ENCODE measurements at places on chromosomes 1 and 21.

- DNase-seq = no peak
Measured at GRCh38 chr21:24514081-24514733, 1093.1 kb downstream of the MRPL39 start.

- DNase-seq = no peak
Measured at GRCh38 chr1:97608272-97608671, 312.6 kb downstream of the DPYD start.

DNA sequence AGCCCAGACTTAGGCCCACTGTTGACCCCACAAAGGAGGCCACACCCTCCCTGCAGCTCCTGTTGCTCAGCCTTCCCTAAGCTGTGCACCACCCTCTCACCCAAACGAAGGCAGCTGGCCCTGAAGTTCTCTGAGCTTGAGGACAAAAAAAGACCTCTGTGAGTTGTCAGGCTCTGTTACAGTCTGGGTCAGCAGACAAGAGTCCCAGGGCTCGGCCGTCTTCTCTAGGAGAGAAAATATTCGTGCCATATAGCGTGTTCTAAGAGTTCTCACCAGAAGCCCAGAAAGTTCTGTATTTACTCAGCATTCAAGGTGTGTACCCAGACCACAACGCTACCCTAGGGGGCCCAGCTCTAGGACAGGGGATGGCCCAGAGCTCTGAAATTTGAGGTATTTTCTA, 25.5 kb upstream of the LYST start:
- DNase-seq = no peak

- DNase-seq = no peak
Measured at GRCh38 chr21:33071770-33072306, 1.9 kb downstream of the OLIG1 start.

DNA sequence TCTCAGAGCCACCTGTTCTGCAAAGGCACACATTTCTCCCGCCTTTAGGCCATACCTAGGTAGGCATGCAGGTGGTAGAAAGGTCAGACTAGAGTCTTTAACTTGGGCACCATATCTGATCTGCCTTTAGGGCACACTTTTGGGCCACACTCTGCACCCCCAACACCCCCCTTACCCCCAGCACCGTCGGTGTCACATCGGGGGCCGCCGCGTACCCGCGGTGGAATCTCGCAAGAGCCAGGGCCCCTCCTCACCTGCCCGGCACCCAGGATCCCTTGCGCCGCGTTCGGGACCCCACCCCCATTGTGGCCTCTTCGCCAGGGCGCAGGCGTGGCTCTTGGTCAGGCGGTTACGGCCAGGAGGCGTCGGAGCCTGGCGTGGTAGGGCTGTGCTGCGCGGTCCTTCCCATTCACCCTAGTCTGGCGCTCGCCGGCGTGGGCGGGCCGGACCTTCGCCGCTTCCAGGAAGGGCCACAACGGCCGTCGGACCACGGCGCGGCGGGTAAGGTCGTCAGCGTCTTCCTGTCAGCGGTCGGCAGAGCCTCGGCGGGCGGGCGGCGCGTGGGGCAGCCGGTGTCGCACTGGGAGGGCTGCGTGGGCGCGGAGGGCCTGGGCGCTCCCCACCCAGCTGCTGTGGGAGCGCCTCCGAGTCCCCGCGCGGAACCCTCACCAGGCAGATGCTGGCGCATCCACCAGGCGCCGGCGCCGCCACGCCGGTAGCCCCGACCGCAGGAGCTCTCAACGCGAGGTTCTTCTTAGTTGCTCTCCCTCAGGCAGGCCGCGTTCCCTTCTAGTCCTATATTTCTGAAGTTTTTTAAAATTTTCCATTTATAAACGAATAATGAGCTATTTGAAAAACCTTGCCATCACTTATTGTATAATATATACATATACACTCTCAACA, at the start of gene DNAH14:
TSS of gene DNAH14 (plus strand) at position 341 of the 903 bp plus-strand sequence. CDS start 23,028 bp downstream, outside the sequence.
- DNase-seq = no peak

DNA sequence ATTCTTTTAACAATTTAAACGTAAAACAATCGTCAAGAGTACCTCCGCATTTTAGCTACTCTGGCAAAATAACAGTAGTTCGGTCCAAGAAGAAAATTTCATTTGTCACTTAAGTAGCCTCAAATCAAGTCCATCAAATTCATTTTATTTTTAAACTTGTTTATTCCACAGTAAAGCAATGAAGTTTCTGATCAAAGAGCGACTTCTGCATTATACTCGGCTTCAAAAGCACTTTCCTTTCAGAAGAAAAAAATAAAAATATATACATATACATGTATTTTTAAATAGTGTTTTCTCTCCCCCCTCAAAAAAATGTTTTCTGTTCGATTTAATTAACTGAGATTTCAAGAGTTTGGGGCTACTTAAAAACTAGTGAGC, 115.0 kb downstream of the RERE start:
- DNase-seq = no peak

- no peak for DNase-seq
Measured at GRCh38 chr1:93585059-93585966, 96.3 kb downstream of the BCAR3 start.
